ENCODE measurements at places on chromosomes 1 and 21.

- no peak for DNase-seq
These were observed 26.2 kb downstream of the SMG7 start for GRCh38 chr1:183498342-183498991.

DNA sequence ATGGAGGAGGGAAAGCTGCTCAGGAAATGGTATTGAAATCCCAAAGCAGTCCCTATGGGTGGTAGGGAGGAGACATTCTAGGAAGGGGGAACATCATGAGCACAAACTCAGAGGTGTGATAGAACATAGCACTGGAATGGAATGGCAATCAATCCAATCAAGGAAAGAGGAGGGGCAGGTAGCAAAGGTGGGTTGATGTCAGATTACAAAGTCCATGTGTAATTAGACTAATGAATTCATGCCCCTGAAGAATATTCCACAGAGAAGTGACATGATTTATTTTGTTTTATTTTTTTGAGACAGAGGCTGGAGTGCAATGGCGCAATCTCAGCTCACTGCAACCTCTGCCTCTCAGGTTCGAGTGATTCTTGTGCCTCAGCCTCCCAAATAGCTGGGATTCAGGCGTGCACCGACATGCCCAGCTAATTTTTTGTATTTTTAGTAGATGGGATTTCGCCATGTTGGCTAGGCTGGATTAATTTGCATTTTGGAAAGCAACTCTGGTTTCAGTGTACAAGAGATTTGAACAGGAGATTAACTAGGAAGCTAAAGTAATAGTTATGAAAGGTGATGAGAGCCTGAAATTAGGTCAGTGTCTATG lies 36.1 kb downstream of the DEGS1 start:
- DNase-seq, result no peak

DNA sequence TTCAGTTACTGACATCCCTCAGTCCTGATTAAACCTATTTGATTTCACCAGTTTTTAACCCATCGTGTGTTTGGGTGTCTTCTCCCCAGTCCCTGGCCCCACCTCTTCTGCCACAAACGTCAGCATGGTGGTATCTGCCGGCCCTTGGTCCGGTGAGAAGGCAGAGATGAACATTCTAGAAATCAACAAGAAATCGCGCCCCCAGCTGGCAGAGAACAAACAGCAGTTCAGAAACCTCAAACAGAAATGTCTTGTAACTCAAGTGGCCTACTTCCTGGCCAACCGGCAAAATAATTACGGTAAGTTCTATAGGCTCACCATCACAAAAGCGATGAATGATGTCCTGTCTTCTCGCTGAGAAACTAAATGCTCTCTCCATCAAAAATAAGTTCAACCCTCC lies 28.7 kb downstream of the NBPF3 start:
- no peak for DNase-seq

DNA sequence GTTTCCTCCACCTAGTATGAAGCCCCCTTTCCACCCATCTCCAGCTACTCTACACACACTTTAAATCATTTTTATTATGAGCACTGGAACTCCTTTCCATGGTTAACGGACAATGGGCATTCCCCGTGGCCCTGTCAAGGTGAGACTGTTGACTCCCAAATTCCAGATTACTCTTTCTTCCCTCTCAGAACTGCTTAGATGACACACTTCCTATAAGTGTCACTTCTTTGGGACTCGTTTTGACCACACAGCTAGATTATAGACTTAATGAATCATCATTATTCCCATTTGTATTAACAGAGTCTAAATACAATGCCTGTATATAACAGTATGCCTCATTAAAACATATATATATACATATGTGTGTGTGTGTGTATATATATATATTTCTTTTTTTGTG lies 215.1 kb downstream of the BRINP3 start:
- DNase-seq, result no peak

DNA sequence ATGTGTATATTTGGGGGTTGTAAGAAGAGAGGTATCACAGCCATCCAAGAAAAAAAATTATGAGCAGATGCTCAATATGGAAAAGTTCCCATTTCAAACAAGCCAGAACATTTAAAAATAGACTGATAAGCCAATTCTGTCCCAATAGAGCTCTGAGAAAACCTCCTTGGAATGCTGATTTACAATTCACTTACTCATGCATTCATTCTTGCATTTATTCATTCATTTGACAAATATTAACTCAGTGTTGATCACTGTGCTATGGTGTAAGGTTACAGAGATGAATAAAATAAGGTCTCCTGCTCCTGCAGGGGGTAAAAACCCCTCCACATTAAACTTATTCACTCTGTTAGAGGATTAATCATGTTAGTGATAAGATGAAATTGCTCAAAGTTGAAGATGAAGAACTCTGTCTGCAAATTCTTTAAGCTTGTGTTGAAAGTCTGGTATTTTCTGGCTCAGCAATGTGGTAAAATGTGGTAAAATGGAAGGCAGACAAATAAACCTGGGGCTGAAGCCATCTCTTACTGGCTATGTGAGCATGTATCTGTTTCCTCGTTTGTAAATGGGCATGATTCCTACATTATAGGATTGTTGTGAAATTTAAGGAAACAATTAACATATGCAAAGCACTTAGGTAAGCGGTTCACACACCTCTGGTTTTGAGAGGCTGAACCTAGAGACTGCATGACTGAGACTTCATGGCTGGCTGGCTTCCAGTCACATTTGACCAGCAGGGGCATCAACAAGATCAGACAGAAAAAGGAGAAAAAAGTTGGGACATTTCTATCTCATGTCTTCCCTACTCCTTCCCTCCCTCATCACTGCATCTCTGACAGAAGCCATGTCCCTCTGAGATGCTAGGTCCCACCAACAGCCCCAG lies 45.0 kb upstream of the DAB1 start:
- no peak for DNase-seq

DNA sequence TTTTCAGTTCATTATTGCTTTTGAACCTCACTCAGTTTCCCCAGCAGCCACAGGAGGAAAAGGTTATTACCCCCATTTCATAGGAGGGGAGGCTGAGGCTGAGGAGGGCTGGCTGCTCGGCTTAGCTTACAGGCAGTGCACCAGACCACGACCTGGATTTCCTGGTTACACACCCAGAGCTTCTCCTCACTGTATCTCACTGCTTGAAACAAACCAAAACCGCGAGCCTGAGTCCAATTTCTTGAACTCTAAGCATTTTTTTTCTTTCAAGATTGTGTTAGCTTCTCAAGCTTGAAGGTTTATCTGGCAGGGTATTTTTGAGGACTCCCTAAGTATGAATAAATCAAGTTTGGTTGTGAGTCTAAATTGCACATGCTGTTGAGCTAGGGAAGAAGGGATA lies 188.9 kb upstream of the EDN2 start:
- DNase-seq, result no peak

DNA sequence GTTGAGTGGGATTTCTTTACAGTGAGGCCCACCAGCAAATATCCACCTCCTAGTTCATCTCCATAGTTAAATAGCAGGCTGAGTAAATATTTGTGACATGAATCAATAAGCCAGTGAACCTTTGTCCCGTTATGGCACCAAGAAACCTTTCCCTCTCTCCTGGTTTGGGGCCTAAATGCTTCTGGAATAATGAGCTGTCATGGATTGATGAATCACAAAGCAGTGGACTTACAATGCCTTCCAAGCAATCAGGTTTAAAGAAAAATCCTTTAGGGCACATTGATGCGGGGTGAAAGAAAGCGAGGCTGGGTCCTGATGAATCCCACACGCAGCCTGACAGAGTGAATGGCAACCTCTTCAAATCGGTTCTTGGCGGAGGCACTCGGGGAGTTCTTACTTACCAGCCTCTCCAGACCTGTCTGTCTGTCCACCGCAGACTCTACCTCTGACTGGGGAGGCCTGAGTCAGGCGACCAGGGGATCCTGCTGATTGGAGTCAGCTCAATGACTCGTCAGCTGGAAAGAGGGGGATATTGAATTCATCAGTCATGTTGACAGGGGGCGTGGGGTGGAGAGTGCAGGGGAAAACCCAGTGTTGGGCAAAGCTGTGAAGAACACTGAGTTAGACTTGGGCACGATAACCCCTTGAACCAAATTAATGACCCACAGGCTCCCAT lies 247.3 kb downstream of the PLPP3 start:
- DNase-seq, result no peak

GRCh38 chr1:239677362-239677761 lies 291.0 kb downstream of the CHRM3 start:
- DNase-seq, result no peak

- no peak for DNase-seq
These were observed 203.6 kb upstream of the CHODL start for GRCh38 chr21:18041012-18041411.
